ENCODE measurements at places on chromosomes 4 and X.

GRCh38 chrX:49282647-49283011 lies 13.0 kb downstream of the PPP1R3F start:
- DNase-seq: peak; percentile 48

- no peak for DNase-seq
Measured at GRCh38 chr4:141132709-141133145, 542 bp downstream of the RNF150 start.

GRCh38 chr4:23614284-23614892 lies 275.5 kb downstream of the PPARGC1A start:
- DNase-seq: peak; percentile 2

DNA sequence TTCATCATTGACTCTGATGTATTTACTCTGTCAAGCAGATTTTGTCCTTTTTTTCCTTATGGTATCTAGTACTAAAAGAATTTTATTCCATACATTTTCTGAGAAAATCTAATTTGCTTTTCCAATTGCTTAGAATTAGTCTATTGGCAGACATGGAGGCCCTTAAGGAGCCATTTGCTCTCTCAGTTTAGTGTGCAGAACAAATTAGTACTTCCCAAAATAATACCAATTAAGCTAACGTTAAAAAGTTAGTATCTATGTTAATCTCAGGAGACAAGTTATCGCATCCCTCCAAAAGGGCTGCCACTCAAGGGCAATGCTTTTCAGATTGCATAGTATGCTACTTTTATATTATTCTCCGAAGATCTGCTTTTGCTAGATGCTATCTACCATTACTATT lies 47.7 kb downstream of the PDHA2 start:
- DNase-seq: no peak

DNA sequence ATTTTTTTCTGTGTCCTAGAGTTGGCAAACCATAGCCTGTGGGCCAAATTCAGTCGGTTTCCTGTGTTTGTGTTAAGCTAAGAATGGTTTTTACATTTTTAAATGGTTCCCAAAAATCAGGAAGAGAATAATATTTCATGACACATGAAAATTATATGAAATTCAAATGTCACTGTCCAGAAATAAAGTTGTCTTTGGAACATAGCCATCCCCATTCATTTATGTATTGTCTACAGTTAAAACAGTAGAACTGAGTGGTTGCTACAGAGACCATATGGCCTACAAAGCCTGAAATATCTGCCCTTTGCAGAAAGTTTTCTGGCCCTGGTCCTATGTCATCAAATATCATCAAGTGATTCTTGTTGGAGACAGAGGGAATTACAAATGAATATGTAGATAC lies 15.5 kb downstream of the FRMPD4 start:
- DNase-seq: no peak

DNA sequence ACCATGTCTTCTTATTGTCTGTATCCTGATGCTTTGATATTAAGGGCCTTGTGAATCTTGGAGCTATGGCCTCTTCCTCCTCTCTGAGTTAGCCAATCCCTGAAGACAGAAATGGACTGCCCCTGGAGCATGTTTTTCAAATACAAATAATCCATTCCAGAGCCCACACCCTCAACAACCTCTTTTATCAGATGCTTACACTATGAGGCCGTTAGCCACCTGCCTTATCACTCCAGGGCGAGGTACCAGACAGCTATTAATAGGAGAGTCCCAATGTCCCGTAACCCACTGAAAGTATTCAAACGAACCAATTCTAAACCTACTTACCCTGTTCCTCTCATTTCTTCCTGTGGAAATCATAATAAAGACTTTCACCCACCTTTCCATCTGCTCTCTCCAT lies 165.0 kb downstream of the ARHGAP24 start:
- DNase-seq: no peak

DNA sequence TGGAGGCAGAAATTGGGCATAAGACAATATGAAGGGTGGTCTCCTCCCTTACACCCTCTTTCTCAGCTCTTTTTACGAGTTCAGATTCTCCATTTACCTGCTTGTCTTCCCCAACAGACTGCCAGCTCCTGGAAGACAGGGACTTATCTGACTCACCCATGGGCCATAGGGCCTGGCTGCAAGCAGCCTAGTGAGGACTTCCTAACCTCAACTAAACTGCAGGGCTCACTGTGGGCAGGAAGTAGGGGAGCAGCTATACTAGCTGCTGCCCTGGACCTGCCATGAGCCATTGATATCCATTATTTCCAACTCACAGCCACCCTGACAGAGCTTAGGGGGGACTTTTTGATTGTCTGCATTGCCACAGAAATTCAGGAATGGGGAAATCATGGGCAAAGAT lies 11.5 kb upstream of the ZNF718 start:
- no peak for DNase-seq

DNA sequence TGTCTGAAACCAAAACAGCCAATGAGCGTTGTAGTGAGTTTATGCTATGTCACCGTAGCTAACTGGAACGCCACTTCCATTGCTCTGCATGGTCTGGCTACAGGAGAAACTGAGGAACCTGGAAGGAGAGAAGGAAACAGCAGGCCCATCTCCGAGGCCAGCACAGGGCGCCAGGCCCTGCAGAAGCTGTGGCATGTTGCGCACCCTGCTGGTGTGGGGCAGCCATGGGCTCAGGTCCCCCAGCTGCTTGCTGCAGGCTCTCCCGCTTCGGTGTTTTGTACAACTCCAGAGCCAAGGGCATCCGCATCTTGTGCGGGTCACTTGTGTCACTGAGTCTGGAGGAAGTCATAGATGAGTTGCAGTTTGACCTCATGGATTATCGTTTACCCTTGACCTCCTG lies 89.2 kb downstream of the AFAP1 start:
- no peak for DNase-seq

GRCh38 chr4:48275247-48275646 lies 5.6 kb upstream of the TEC start:
- peak; percentile 64 for DNase-seq

- DNase-seq: no peak
Measured at GRCh38 chr4:158053086-158053485, 119.7 kb downstream of the GASK1B start.

- no peak for DNase-seq
Measured at GRCh38 chrX:131955099-131955777, 67.9 kb upstream of the STK26 start.

DNA sequence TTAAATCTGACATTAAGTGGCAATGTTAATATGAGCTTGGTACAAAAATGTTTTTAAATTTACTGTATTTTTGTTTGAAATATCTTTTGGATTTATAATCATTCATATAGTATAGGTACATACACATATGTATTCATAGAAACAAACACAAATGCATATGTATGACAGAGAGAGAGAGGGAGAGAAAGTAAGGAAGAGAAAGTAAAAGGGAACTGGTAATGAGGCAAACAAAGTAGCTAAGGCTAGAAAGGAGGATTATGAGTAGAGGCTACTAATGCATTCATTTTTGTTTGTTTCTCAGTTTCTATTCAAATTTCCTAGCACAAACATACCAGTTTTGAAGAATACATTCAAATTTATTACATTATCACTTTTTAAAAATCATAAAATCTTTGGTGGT lies 132.4 kb downstream of the GLRA3 start:
- no peak for DNase-seq

GRCh38 chr4:111812114-111812513 lies 333.1 kb upstream of the FAM241A start:
- DNase-seq: no peak

DNA sequence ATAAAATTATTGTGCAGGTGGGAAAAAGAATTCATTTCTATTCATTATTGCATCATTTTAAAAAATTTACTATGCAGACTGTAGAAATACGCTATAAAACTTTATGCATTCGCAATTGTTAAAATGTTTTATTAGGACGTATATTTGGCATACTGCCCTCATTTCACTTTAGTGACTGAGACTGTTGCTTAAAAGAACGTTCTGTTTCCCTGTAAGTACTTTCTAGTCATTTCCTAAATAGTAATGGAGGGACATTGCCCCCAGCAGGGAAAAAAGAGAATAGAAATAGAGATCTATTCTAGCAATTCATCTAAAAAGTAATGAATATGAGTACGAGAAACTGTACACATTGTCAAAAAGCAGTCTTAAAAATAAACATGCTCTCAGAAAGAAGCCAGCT lies 1295.8 kb upstream of the TENM3 start:
- peak; percentile 45 for DNase-seq

- no peak for DNase-seq
Measured at GRCh38 chr4:30837861-30838260, 117.7 kb downstream of the PCDH7 start.

GRCh38 chr4:7762376-7763030 lies 177.2 kb downstream of the AFAP1 start:
- DNase-seq: no peak

GRCh38 chr4:151276787-151277562 lies at the start of gene PRSS48:
Gene PRSS48 (plus strand): TSS chr4:151277161. CDS start chr4:151277173, 12 bp downstream.
- DNase-seq: peak; percentile 54

GRCh38 chrX:8629871-8630270 lies 102.1 kb downstream of the ANOS1 start:
- DNase-seq: peak; percentile 5

- no peak for DNase-seq
Measured at GRCh38 chr4:2036327-2036726, 22.8 kb upstream of the NAT8L start.

DNA sequence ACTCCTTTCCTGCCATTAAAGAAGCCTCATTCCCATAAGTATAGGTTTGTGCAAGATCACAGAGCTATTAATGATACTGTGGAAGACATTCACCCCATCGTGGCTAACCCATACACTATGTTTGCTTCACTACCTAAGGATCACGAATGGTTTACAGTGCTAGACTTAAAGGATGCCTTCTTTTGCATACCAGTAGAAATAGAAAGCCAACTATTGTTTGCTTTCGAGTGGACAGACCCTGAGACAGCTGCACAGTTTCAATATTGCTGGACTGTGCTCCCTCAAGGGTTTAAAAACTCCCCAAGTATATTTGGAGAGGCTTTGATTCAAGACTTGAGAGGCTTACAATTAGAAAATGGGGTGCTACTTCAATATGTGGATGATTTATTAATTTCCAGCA lies 16.0 kb upstream of the PAPSS1 start:
- DNase-seq: no peak

DNA sequence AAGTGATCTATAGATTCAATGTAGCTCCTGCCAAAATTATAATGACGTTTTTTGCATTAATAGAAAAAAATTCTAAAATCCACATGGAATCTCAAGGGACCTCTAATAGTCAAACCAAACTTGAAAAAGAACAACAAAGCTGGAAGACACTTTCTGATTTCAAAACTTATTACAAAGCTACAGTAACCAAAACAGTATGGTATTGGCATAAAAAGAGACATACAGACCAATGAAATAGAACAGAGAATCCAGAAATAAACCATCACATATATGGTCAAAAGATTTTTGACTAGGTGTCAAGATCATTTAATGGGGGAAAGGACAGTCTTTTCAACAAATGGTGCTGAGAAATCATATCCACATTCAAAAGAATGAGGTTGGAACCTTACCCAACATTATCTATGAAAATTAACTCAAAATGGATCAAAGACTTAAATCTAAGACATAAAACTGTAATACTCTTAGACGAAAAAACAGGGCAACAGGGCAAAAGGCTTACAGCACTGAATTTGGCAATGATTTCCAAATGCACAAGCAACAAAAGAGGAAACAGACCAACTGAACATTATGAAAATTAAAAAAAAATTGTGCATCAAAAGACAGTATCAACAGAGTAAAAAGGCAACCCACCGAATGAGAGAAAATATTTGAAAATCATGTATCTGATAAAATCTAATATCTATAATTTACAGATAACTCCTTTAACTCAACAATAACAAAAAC lies 3.9 kb downstream of the FBXO8 start:
- no peak for DNase-seq

GRCh38 chrX:130330706-130331105 lies 9.0 kb upstream of the SLC25A14 start:
- peak; percentile 48 for DNase-seq

- peak; percentile 87 for DNase-seq
Measured at GRCh38 chr4:122873821-122874593, 47.4 kb downstream of the FGF2 start.

DNA sequence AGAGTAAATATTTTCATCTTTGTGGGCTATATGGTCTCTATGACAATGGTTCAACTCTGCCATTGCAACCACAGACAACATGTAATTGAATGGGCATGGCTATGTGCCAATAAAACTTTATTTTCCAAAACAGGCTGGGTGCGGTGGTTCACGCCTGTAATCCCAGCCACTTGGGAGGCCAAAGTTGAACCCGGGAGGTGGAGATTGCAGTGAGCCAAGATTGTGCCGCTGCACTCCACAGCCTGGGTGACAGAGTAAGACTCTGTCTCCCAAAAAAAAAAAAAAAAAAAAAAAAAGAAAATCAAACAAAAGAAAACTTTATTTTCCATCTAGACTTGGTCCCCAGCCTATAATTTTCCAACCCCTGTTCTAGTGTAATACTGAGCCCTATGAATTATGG lies 38.4 kb upstream of the LAS1L start:
- DNase-seq: no peak

DNA sequence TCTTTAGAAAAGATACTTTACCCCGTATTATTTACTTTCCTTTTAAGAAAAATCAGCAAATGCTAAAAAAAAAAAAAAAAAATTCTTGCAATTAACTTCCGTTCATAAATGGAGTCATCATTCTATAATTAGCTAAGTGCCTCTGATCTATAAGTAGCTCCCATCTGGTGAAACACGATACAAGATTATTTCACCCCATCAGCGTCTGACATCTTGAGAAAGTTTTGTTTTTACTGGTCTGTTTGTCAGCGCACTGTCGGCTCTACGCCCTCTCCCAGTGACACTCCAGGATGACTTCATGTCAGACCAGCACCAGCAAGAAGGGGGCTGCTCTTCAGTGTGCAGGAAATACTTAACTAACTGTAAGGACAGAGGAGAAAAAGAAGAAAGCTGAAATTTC lies 108.3 kb downstream of the AFAP1 start:
- DNase-seq: peak; percentile 85

DNA sequence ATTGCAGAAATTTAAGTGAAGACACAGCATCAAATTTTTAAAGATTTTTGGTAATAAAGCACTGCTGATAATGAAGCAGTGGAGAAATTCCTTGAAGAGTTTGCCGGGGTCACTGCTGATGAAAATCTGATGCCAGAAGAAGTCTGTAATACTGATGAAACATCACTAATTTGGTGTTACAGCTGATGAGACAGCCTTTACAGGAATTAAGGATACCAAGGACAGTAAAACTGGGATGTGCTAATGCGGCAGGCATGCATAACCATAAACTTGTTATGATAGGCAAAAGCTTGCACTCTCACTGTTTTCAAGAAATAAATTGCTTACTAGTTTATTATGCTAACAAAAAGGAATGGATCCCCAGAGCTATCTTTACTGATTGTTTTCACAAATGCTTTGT lies 52.9 kb upstream of the VEGFC start:
- DNase-seq: peak; percentile 26

DNA sequence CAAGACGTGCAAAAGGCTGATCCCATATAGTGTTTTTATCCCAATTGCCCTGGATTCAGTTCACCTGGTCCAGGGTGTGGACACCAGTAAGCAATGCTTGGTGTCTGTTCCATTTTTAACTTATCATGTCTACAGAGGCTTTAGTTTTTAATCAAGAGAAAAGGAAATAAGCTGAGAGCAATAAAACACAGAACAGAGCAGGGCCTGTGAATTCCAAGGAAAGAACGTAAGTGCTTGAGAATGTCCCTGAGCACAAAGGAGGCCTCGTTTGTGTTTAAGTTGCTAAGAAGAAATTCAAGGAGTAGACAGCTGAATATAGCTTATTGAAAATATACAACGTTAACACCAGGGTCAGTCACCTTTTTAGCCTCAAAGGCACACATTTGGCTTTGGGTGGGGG lies 191.3 kb downstream of the GPC3 start:
- no peak for DNase-seq

GRCh38 chr4:14583331-14583730 lies 418.9 kb upstream of the CPEB2 start:
- DNase-seq: no peak

All from fibroblast of mammary gland (primary cell).